ENCODE measurements at places on chromosomes 5 and 9. TPM values are rescaled to one million over a fixed set of nuclear protein-coding genes. Genes with fewer than 3 reads are reported as not detected.

The SLIT3 gene
- total RNA-seq = 0.34 TPM

DNA sequence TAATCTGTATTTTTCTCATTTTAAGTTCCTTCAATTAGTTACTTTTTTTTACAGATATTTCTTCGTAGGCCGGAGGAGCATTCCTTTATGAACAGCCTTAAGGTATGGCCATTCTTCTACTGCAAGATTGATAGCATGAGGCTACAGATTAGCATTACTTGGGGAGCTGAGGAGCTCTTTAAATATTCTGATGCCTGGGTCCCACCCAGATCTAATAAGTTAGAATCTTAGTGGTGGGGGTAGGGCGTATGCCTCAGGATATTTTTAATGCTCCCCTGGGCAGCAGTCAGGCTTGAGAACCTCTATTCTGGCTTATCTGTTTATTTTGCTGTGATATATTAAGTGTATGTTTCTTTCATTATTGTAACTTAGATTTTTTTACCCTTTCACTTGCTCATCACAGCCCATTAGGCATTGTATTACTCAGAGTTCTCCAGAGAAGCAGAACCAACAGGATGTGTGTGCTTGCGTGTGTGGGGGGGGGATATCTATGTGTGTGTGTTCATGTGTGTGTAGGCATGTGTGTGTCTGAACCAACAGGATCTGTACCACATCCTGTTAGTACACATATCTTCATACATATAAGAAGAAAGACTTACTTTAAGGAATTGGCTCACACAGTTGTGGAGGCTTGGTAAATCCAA, 91.8 kb upstream of the MTAP start:
- no peak for DNase-seq

- peak; percentile 70 for DNase-seq
Observed at GRCh38 chr5:33321026-33321425, 119.7 kb upstream of the TARS1 start.

The ARAP3 gene
- 19.8 TPM for total RNA-seq

The ACOT12 gene
- total RNA-seq = not detected

DNA sequence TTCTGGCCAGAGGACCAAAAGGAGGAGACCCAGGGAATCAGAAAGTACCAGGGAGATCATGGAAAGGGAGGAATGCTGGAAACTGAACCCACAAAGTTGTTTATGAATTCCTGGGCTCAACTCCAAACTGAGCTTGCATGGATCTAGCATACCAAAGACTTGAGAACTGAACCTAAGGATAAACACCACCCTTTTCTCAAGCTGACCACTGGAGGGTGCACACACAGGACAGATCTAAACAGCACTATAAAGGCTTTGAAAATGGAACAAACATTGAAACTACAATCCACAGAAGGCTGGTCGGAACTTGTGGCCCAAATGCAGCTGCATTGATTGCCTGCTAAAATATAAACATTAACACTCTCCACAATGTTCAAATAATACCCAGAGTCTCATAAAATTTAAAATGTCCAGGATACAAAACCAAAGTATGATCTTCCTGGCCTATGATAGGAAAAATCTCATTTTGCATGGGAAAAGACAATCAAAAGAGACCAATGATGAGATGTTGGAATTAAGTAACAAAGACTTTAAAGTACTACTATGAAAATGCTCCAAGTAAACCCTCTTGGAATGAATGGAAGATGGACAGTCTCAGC, 15.6 kb upstream of the IRF1 start:
- DNase-seq = peak; percentile 78

DNA sequence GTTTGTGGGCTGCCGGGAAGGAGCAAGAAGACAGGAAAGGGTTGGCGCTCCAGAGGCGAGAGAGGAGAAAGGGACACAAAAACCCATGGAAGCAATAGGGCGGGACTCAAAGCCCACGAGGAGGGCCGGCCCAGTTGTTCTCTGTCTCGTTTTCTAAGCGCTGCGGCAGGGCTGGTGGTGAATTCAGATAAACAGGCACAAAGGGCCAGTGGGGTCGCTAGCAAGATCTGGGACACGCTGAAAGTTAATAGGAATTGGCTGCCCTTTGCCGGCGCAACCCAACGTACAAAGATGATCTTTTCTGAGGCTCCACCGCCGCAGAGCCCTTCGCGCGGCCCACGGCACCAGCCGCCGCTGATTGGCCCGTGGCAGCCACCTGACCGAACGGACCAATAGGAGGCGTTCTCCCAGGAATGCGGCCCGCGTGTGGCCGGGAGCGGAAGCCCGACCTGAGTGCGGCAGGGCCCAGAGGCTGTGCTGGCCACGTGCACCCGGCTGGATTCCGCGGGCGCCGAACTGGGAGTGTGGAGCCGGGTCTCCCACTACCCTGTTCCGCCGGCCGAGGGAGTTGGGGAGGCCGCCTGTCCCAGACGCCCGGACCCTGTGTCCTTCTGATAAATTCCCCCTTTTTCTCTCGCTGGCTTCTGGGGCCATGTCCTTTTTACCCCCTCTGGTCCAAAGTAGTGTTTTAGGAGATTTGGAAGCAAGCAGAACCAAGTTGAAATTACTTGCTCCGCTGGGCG, 16.8 kb upstream of the NSD1 start:
- DNase-seq = no peak

The PCDHGB2 gene
- total RNA-seq = 0.88 TPM

GRCh38 chr5:1523480-1523792, 324 bp downstream of the LPCAT1 start:
- no peak for DNase-seq

The CCDC127 gene
- total RNA-seq = 4.5 TPM

- peak; percentile 88 for DNase-seq
Observed at GRCh38 chr9:81861644-81862043, 66.6 kb upstream of the SPATA31D4 start.

The FAM81B gene
- total RNA-seq = not detected

The SLC25A48 gene
- total RNA-seq = not detected

GRCh38 chr9:7756088-7756487, 43.5 kb downstream of the DMAC1 start:
- peak; percentile 6 for DNase-seq

The HDHD3 gene
- total RNA-seq = 11.5 TPM

GRCh38 chr5:77437194-77437593, 54.9 kb downstream of the WDR41 start:
- no peak for DNase-seq

The ARL10 gene
- 1.3 TPM for total RNA-seq

DNA sequence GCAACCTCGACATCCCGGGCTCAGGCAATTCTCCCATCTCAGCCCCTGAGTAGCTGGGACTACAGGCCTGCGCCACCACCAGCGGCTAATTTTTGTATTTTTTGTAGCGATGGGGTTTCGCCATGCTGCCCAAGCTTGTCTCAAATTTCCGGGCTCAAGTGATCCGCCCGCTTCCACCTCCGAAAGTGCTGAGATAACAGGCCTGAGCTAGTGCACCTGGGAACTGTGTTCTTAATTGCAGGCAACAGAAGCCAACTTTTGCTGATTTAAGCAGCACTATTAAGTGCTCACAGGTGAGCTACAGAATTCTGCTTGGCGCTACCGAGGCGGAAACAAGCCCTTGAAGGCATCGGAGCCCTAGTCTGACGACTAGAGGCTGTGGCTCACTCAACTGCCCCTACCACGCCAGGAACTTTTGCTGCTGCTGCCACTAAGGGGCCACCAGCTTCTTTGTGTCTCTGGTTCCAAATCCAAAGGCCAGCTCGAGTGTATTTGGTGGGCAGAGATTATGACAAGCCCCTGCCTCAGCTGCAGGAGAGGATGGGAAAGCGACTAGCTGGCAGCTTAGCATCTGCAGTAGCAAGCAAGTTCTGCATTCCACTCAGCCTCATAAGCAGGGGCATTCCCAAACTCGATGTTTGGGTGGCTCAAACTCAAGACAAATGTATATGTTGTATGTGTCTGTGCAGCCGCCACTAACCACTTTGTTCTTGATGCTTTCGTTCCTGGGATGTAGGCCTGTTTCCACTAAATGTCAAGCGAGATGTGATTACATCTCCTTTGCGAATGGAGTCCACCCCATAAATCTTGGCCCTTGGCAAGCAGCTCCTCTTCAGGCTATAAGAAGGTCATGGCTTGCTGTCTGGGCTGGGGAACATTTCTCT, 10.6 kb upstream of the HMCN2 start:
- DNase-seq = no peak

DNA sequence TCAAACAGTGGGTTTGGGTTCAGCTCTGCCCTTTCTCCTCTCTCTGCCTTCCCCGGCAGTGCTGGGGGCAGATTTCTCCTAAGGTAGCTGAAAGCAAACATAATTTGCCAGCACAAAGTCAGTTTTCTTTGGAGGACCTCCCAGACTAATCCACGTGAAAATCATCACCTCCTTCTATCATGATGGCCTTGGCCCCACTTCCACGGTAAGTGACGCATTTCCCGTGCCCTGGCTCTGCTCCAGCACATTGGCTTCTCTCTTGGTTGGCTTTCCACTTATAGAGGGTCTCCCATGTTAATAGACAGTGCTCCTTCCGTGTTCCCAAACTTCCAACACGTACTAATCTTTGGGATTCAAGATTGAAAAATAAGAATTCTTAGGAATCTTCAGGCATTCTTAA, 74.1 kb upstream of the TRIO start:
- no peak for DNase-seq

DNA sequence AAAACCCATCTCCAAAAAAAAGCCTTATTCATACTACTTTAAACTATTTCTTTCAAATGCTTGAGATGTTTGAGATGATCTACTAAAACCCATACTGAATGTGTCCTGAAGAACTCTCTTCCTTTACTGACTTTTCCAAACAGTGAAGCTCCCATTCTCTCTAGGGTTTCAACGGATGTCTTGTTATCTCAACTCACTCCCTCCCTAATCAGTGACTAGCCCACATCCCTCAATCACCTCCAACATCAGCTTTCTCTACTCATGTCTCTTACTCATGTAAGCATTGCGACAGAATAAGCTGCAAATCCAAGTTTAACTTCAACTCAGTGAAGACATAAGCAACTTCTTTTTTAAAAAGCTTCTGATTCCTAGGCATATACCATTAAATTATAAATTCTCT, 42.1 kb downstream of the WDR41 start:
- DNase-seq = peak; percentile 3

GRCh38 chr9:86600291-86600690, 246.1 kb upstream of the TUT7 start:
- DNase-seq = peak; percentile 75

- DNase-seq = no peak
Observed at GRCh38 chr9:123482295-123482968, 126.4 kb downstream of the CRB2 start.

The STC2 gene
- 316 TPM for total RNA-seq

The DNM1 gene
- total RNA-seq = 2.0 TPM

DNA sequence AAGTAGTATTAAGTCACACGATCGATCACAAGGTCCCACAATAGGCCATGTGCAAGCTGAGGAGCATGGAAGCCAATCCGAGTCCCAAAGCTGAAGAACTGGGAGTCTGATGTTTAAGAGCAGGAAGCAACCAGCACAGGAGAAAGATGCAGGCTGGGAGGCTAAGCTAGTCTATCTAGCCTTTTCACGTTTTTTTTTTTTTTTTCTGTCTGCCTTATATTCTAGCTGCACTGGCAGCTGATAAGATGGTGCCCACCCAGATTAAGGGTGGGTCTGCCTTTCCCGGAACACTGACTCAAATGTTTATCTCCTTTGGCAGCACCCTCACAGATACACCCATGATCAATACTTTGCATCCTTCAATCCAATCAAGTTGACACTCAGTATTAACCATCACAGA, 6.5 kb downstream of the PPIP5K2 start:
- DNase-seq = no peak

DNA sequence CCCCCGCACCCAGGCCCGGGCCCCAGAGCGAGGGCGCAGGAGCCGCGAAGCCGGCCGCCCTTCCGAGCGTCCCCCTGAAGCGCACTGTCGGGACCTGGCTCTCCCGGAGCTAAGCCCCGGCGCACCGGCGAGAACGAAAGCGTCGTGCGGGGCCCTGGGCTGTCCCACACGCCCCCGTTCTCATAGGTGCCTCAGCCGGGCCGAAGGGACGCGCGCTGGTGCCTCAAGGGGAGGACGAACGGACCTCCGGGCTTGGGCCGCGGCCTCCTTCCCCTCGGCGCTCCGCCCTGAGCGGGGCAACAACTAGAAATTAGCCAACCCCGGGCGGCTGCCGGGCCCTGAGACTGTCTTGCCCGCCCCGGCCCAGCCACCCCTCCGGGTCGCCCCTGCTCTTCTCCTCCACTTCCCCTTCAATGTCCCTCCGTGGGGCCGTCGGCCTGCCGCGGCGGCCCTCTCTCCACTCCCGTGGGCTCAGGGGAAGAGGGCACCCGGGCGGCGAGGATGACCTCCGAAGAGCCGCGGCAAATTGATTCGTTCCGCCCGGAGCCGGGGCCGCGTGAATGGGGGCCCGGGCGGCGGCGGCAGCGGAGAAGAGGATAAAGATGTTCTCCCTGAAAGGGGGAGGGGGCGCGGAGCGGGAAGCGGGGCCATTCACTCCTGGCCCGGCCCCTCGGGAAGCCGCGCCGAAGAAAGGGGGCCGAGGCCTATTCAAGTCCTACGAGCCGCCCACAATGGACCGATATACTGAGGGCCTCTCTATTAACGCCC, 3.5 kb upstream of the PRDM12 start:
- no peak for DNase-seq

The PPP2R2B gene
- total RNA-seq = not detected

DNA sequence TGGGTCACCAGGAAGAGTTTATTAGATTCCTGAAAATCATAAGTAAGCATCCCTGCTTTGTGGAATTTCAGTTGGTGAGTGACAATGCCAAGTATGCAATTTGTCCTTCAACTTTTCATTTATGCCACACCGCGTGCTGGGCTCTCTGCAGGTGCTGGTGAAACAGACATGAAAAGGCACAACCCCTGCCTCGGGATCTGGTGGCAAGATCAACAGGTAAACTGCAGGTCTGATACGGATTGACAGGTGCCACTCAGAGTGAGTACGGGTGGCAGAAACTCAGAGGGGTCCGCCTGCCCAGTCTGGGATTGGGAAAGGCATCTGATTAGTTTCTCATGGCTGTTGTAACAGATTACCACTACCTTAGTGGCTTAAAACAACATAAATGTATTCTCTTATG, 40.5 kb downstream of the BOD1 start:
- no peak for DNase-seq

GRCh38 chr9:135737840-135738521, 36.0 kb downstream of the KCNT1 start:
- no peak for DNase-seq

DNA sequence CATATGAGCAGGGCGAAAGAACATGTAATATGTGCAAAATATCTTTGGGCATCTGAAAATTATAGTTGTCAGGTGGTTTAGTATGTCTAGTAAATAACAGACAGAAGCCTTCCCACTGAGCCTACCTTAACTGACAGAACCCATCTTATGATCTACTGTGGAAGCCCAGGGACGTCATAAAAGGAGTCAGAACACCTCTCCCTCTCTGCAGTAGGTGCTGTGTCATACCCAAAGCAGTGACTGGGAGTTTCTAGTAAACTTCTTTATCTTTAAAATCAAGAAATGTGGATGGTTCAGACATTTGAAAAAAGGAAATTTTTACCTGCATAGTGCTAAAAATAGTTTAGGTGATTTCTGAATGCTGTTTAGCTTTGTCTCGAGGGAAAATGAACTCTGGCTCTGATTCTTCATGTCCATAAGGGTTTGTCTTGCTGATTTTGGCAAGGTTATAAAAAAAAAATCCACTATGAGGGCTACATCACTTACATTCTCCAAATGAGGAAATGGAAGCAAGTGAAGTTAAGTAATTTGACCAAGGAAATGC, 104.0 kb downstream of the NUDT12 start:
- no peak for DNase-seq
